ENCODE measurements at places on chromosomes 6 and 20.

GRCh38 chr6:47844881-47845280 lies 63.0 kb downstream of the OPN5 start:
- peak; percentile 3 for DNase-seq

DNA sequence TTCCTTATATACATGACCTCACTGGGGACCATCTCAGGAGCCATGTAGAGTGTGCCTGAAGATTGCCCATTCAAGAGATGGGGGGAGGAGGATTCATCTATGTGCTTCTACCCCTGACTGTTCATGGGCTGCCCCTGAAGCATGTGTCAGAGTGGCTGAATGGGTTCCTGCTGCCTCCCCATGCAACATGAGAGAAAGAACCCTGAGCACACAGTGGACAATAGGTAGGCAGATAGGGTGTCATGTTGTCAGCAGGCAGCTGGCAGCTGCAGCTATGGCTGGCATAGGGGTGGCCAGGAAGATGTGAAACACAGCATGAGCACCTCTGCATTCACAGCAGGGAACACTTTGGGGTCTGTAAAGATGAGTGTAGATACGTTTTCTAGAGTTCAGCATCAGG lies 208.4 kb upstream of the CNR1 start:
- DNase-seq = no peak

GRCh38 chr6:34146021-34146782 lies at the start of gene GRM4:
GRM4 (minus strand) TSS chr6:34146087; CDS start chr6:34133496, 12,591 bp downstream.
- DNase-seq = no peak

- no peak for DNase-seq
Measured at GRCh38 chr20:43188861-43189553, 699 bp downstream of the PTPRT start.

- DNase-seq = no peak
Measured at GRCh38 chr20:4401601-4402000, 320.1 kb upstream of the PRND start.

- peak; percentile 48 for DNase-seq
Measured at GRCh38 chr20:46894579-46894958, at the start of gene EYA2. EYA2 (plus strand) TSS chr20:46894843; CDS start chr20:46990011, 95,168 bp downstream.

DNA sequence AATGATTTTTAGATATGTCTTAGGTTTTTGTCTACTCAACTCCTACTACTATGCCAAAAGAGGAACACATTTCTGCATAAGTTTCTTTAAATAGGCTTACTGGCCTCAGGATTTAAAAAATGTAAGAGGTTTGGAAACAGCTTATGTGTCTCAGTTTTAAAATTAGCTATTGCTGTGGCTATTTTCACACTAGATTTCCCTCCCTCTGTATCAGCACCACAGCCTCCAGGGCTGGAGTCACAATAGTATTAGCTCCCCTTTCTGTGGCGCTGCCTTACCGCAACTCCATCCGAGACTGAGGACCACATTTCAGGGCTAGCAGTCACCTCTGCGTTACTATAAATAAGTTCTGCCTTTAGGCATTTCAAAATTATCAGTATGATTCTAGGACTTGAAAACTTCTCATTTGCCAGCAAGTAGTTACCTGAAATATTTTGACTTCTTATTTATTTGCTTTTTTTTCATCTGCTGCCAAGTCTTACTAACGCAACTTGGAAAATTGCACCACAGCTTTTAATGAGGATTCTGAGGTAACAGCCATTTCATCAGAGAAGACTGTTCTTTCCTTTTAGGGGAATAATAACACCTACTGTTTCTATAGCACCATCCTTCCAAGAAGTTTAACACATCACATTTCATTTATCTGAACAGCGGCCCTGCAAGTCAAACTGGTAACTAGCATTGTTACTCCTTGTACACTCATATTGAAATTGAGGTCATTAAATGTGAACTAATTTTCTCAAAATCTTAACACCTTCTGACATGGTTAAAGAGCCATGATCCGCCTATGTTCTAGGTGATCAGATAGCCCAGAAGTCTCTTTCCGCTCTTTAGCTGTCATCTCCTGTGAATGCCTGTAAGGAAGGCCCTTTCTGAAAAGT lies 105.9 kb downstream of the GJA10 start:
- DNase-seq = no peak

DNA sequence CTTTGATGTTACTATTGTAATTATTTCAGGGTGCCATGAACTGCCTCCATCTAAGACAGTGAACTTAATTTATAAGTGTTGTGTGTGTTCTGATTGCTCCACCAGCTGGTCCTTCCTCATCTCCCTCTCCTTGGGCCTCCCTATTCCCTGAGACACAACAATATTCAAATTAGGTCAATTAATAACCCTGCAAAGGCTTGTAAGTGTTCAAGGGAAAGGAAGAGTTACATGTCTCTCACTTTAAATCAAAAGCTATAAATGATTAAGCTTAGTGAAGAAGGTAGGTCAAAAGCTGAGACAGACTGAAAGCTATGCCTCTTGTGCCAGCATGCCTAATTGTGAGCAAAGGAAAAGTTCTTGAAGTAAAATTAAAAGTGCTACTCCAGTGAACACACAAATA lies 35.5 kb upstream of the TMEM217 start:
- no peak for DNase-seq

DNA sequence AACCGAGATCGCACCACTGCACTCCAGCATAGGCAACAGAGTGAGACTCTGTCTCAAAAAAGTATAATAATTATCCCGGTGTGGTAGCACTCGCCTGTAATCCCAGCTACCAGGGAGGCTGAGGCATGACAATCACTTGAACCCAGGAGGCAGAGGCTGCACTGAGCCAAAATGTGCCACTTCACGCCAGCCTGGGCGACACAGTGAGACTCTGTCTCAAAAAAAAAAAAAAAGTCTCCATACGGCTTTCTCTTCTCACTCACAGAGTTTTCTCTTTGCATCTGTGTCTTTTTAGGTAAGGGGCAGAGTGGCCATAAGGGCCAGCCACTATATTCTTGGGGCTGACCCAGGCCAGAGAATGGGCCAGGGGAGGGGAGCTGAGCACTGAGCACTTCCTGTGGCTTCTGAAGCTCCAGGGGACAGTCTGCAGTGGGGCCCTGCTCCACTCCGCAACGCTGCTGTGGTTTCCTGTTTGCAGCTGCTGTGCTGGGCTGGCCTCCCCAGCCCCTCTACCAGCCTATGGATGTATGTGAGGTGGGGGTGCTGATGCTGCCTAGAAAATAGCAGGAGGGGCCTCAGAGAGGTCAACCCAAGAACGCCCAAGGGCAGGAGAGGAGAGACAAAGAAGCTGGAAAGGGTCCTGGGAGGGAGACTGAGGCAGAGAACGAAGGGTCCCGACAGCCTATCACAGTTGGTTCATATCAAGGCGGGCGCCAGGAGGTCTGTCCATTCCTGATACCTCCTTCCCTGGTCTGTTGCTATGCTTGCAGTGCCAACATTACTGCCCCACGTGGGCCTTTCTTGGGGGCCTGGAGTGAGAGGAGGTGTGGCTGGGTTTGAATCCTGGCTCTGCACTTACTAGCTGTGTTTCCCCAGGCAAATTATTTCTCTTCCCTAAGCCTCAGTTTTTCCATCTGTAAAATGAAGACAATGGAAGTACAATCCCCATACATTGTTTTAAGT lies 16.0 kb downstream of the SLA2 start:
- DNase-seq = peak; percentile 31

- DNase-seq = no peak
Measured at GRCh38 chr6:98974309-98974708, 26.6 kb upstream of the FBXL4 start.

- DNase-seq = no peak
Measured at GRCh38 chr6:3135668-3136291, 17.3 kb downstream of the BPHL start.

All from Daoy (cell line).